ENCODE measurements at places on chromosomes 12 and 14.

DNA sequence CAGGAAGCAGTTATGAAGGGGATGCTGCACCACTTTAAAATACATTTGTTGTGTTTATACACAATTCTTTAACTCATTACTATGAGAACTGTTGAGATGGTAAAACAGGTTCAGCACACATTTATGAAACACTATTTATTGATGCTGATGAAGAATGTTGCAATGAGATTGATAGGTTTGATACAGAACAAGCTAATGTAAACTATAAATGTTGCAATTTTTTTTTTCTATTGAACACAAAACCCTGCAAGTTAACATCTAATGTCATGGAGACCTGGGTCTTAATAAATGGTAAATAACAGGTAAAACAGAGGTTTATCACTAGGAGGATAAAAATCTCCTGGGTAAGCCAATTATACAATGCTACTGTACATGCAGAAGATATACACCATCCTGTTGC, 857.6 kb downstream of the FSCB start:
- DNase-seq = no peak
- no peak overlapping the region for H3K4me3 ChIP-seq
- no peak overlapping the region for H3K27ac ChIP-seq
- H3K4me1 ChIP-seq = no peaks in the 10 kb centered on the region

DNA sequence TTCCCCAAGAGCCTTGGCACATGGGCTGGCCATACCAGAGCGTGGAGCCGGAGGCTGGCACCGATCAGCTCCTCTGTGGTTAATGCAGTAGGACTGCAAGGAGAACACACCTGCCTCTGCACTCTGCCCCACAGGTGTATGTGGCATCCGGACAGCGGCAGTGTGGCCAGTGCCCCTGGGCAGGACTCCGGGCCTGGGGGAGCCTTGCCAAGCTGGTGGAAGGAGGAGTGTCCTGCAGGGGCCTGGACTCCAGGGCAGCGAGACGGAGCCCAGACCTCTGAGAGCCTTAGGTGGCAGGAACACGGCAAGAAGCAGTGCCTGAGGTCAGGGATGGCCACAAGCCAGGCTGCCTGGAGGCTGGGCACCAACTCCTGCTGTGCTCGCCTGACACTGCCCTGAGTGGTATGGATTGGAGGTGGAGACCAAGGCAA, 5.3 kb upstream of the BEGAIN start:
- H3K36me3 ChIP-seq = no peaks in the 10 kb centered on the region
- no peak overlapping the region for H3K27ac ChIP-seq
- DNase-seq = no peak
- no peak overlapping the region for H3K4me3 ChIP-seq
- H3K27me3 ChIP-seq = peaks cover 12% of the 10 kb centered on the region
- no peaks in the 10 kb centered on the region for H3K4me1 ChIP-seq

- no peaks in the 10 kb centered on the region for H3K36me3 ChIP-seq
- DNase-seq = peak; percentile 49
- no peak overlapping the region for H3K27ac ChIP-seq
- H3K4me3 ChIP-seq = no peak overlapping the region
- H3K27me3 ChIP-seq = peaks cover 4% of the 10 kb centered on the region
- H3K4me1 ChIP-seq = peaks cover 27% of the 10 kb centered on the region
Observed at GRCh38 chr14:106129274-106129673, 602.9 kb downstream of the TMEM121 start.

DNA sequence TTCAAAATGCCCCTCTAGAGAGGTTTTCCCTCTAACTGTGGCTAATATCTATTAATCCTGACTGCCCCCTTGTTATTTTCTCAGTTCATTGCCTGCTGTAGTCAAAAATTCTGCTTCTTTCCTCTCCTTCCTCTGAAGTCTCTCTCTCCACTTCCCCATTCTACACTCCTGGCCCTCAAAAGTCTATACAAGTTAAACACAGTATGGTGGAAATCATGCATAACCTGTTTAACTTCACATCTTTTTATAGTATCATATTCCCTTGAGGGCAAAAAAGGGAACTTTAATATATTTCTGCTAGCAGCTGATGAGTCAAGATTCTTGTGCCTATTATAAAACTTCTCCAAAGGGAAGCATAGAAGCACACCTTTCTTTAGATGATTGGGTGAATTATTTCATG, 16.7 kb downstream of the GRIP1 start:
- H3K27me3 ChIP-seq = peaks cover 16% of the 10 kb centered on the region
- no peak overlapping the region for H3K4me3 ChIP-seq
- H3K4me1 ChIP-seq = no peaks in the 10 kb centered on the region
- no peaks in the 10 kb centered on the region for H3K36me3 ChIP-seq
- DNase-seq = no peak

DNA sequence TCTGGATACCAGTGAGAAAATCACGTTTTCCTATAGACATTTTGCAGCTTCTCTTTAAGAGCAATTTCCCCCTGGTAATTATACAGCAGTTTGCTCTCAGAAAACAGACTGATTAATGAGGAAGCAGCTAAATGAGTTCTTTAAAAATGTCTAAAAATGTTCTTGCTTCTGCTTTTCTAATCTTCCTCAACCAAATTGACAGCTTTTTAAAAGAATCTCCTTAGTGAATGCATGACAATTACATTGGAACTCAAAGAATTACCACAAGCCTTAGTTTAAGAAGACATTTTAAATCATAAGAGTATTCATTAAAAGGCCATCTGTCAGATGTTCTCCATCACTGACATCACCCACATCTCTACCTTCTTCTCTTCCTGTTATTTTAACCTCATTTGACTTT, 135.8 kb upstream of the PLXNC1 start:
- no peak overlapping the region for H3K4me3 ChIP-seq
- peaks cover 18% of the 10 kb centered on the region for H3K36me3 ChIP-seq
- no peak for DNase-seq
- no peaks in the 10 kb centered on the region for H3K27me3 ChIP-seq
- H3K27ac ChIP-seq = no peak overlapping the region
- H3K4me1 ChIP-seq = peaks cover 10% of the 10 kb centered on the region

GRCh38 chr14:65286443-65286842, 126.1 kb upstream of the FUT8 start:
- peak; percentile 57 for DNase-seq
- no peak overlapping the region for H3K27ac ChIP-seq
- H3K36me3 ChIP-seq = peaks cover 6% of the 10 kb centered on the region
- H3K4me1 ChIP-seq = peaks cover 66% of the 10 kb centered on the region
- H3K4me3 ChIP-seq = no peak overlapping the region

- H3K36me3 ChIP-seq = peaks cover 17% of the 10 kb centered on the region
- no peak overlapping the region for H3K27ac ChIP-seq
- no peaks in the 10 kb centered on the region for H3K27me3 ChIP-seq
Observed at GRCh38 chr12:7150841-7151240, 20.7 kb downstream of the CLSTN3 start.

GRCh38 chr14:81449576-81449975, 49.5 kb upstream of the STON2 start:
- H3K4me1 ChIP-seq = no peaks in the 10 kb centered on the region
- H3K36me3 ChIP-seq = no peaks in the 10 kb centered on the region
- H3K27me3 ChIP-seq = peaks cover 7% of the 10 kb centered on the region
- no peak overlapping the region for H3K27ac ChIP-seq

DNA sequence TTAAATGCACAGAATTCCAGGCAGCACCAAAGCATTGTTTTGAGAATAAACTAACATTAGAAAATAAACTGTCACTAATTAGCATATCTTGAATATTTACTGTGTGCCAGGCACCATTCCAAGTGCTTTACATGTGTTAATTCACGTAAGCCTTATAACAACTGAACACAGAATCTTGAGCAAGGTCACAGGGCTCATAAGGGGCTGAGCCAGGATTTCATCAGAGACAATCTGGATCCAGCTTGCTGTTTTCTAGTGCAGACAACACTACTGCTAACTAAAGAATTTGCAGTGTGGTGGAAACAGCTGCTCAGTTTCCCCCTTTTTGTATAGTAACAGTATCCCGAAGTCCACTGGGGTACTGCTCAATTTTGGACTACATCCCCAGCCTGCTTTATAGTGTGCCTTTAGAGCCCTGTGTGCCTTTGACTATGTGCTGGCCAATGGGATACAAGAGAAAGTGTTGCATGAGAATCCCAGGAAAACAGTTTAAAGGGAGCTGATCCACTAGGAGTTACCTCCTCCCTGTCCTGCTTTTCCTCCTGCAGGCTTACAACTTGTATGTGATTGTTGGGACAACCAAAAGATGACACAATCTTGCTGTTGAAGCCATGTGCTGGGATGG, 36.0 kb upstream of the RMST start:
- no peak overlapping the region for H3K27ac ChIP-seq
- H3K4me3 ChIP-seq = no peak overlapping the region
- no peaks in the 10 kb centered on the region for H3K27me3 ChIP-seq
- no peak for DNase-seq

DNA sequence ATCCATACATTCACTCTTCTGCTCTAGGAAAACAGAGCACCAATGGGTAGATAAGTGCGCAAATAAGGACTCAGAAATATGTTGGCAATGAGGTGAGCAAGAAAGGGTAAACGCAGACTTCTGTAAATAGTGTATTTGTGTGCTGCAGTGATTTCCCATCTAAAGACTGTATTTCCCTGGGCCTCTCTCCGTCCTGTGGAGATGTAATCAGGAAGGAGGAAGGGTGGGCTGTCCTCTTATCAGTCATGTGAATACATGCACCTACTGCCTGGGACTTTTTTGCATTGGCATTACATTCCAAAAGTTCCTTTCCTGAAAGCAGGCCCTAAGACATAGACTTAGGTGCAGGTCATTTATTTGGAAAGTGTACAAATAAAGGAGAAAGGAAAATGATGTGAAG, 114.5 kb downstream of the OTOGL start:
- no peak for DNase-seq
- no peak overlapping the region for H3K4me3 ChIP-seq
- no peaks in the 10 kb centered on the region for H3K4me1 ChIP-seq
- no peaks in the 10 kb centered on the region for H3K27me3 ChIP-seq

- peaks cover 24% of the 10 kb centered on the region for H3K4me1 ChIP-seq
- no peak overlapping the region for H3K4me3 ChIP-seq
- no peaks in the 10 kb centered on the region for H3K27me3 ChIP-seq
- H3K27ac ChIP-seq = peak overlapping the region; percentile 28
- H3K36me3 ChIP-seq = no peaks in the 10 kb centered on the region
Observed at GRCh38 chr12:89156862-89157262, 195.4 kb downstream of the DUSP6 start.

DNA sequence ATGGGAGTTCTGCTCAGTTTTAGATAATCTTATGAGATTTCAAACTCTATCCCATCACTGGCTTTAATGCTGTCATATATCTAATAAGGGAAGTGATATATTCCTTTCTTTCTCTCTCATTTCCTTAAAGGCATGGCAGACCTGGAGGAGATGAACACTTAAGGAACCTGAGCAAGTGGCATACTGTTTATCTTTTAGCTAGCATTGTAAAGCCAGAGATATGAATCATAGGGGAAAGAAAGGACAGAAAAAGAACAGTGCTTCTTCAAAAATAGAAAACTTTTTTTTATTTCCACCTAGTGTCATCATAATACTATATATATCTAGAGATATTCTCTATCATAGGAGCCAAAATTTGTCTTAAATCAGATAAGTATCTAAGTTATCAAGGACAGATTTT, 68.3 kb upstream of the PSMA6 start:
- no peak overlapping the region for H3K4me3 ChIP-seq
- DNase-seq = no peak
- H3K27me3 ChIP-seq = no peaks in the 10 kb centered on the region
- peaks cover 3% of the 10 kb centered on the region for H3K36me3 ChIP-seq

DNA sequence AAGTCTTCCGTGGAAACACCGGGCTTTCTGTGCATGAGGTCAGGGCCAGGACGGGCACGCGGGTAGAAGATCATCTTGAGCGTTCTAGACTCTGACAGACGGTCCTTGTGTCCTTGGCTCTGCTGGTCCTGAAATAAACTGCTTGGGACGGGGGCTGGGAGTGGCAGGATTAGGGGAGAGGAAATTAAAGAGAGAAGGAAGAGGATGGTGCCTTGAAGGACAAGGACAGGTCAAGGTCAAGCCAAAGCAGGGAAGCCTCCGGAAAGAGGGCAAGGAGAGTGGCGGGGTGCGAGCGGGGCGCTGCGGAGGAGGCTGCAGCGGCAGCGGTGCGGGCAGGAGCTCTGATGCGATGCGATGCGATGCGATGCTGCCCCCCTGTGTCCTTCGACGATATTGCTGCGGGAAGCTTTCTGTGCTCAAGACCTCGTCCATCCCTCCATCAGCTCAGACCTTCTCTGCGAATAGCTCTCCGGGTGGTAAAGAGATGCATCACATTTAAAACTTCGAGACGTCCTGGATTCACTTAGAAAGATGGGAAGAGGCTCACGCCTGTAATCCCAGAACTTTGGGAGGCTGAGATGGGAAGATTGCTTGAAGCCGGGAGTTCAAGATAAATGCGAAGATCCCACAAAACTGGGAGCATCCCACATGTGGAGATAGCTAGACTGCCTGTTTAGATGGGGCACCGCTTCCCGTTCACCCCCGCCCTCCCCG, 110.1 kb upstream of the TMEM132D start:
- H3K4me3 ChIP-seq = no peak overlapping the region
- H3K27ac ChIP-seq = no peak overlapping the region
- no peaks in the 10 kb centered on the region for H3K4me1 ChIP-seq
- DNase-seq = peak; percentile 59

- H3K36me3 ChIP-seq = no peaks in the 10 kb centered on the region
- H3K4me3 ChIP-seq = no peak overlapping the region
- H3K27ac ChIP-seq = no peak overlapping the region
- no peak for DNase-seq
- no peaks in the 10 kb centered on the region for H3K4me1 ChIP-seq
Observed at GRCh38 chr12:64895526-64895925, 71.1 kb downstream of the TBC1D30 start.

GRCh38 chr14:95311752-95312151, 8.0 kb downstream of the CLMN start:
- no peak overlapping the region for H3K27ac ChIP-seq
- H3K27me3 ChIP-seq = peaks cover 28% of the 10 kb centered on the region
- H3K4me3 ChIP-seq = no peak overlapping the region
- no peaks in the 10 kb centered on the region for H3K36me3 ChIP-seq
- no peak for DNase-seq
- peaks cover 11% of the 10 kb centered on the region for H3K4me1 ChIP-seq

DNA sequence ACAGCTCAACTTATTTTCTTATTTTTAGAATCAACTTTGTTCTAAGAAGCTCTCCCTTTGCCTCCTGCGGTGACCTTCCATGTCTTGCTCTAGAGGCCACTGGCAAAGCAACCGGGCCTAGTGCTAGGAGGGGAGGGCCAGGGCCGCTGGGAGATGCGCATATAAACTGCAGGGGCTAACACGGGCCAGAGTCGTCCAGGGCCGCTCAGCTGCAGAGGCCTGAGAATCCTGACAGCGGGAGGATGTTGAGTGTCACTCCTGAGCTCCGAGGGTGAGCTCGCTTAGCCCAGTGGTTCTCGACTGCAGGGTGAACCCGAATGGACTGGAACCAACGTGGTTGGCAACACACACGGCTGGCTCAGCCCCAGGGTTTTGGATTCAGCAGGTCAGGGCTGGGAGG, 6.5 kb upstream of the PIWIL1 start:
- H3K4me1 ChIP-seq = no peaks in the 10 kb centered on the region
- no peak overlapping the region for H3K27ac ChIP-seq
- DNase-seq = no peak
- no peak overlapping the region for H3K4me3 ChIP-seq
- H3K27me3 ChIP-seq = peaks cover 10% of the 10 kb centered on the region
- no peaks in the 10 kb centered on the region for H3K36me3 ChIP-seq

- no peaks in the 10 kb centered on the region for H3K4me1 ChIP-seq
- H3K4me3 ChIP-seq = no peak overlapping the region
- peaks cover 8% of the 10 kb centered on the region for H3K27me3 ChIP-seq
- H3K27ac ChIP-seq = no peak overlapping the region
- no peak for DNase-seq
Observed at GRCh38 chr12:59847127-59847526, 251.3 kb downstream of the SLC16A7 start.

- no peak overlapping the region for H3K4me3 ChIP-seq
- peak; percentile 26 for DNase-seq
- no peak overlapping the region for H3K27ac ChIP-seq
Observed at GRCh38 chr12:108572166-108572790, 9.9 kb downstream of the ISCU start.
